Activated CD8-positive, alpha-beta memory T cell treated with anti-CD3 and anti-CD28 coated beads for 48 hours (primary cell): ENCODE measurements at places on chromosomes 13 and 19.
A peak's percentile ranks its signal among the peaks of the same experiment; 100 is the strongest.

GRCh38 chr19:43316591-43317319, 36.7 kb upstream of the CD177 start:
- DNase-seq, result no peak

- no peak for DNase-seq
Measured at GRCh38 chr13:48493066-48493765, 39.7 kb downstream of the RCBTB2 start.

- no peak for DNase-seq
Measured at GRCh38 chr13:31007417-31007816, 75.0 kb downstream of the TEX26 start.

DNA sequence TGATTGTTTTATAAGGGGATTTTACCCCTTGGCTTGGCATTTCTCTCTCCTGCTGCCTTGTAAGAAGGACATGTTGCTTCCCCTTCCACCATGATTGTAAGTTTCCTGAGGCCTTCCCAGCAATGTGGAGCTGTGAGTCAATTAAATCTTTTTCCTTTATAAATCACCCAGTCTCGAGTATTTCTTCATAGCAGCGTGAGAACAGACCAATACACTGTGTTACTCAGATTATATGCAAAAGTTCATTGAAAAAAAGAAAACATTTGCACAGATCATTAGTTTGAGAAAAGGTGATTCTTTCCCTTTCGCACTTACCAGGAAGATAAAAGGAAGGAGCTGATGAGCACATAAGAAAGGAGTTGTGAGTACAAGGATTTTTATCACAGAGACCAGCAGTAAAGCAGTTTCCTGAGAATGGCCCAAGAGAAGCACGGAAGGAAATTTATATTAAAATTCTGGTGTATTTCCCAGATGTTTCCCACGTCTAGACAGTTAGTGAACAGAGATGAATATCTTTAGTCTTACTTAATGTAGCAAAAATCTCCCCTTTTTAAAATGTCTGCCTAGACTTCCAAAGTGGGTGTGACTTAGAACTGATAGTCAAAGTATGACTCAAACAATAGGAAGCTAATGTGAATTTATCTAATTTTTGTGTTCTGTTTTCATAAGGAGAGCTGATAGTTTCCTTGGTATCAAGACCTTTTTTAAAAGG, 431.8 kb upstream of the SGCG start:
- no peak for DNase-seq

GRCh38 chr19:8387688-8388611, 2.2 kb upstream of the RAB11B start:
- no peak for DNase-seq

- DNase-seq, result no peak
Measured at GRCh38 chr13:114090476-114090875, 41.9 kb downstream of the RASA3 start.

DNA sequence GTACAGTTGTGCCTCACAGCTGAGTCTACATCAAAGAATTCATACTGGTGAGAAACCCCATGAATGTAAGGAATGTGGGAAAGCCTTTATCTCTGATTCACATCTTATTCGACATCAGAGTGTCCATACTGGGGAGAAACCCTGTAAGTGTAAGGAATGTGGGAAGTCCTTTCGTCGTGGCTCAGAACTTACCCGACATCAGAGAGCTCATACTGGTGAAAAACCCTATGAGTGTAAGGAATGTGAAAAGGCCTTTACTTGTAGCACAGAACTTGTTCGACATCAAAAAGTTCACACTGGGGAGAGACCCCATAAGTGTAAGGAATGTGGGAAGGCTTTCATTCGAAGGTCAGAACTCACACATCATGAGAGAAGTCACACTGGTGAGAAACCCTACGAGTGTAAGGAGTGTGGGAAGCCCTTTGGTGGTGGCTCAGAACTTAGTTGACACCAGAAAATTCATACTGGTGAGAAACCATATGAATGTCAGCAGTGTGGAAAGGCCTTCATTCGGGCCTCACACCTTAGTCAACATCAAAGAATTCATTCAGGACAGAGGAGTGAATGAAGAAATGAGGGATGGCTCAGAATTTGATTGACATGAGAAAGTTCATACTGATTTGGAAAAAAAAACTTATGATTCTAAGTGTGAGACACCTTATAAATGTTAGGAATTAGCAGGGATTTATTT, 80.9 kb upstream of the ZNF420 start:
- DNase-seq, result no peak

GRCh38 chr13:61770681-61771080, 355.0 kb upstream of the PCDH20 start:
- no peak for DNase-seq

- DNase-seq, result no peak
Measured at GRCh38 chr19:28868836-28869235, 344.1 kb downstream of the UQCRFS1 start.

- DNase-seq, result no peak
Measured at GRCh38 chr13:21242236-21242635, 65.8 kb downstream of the MRPL57 start.

DNA sequence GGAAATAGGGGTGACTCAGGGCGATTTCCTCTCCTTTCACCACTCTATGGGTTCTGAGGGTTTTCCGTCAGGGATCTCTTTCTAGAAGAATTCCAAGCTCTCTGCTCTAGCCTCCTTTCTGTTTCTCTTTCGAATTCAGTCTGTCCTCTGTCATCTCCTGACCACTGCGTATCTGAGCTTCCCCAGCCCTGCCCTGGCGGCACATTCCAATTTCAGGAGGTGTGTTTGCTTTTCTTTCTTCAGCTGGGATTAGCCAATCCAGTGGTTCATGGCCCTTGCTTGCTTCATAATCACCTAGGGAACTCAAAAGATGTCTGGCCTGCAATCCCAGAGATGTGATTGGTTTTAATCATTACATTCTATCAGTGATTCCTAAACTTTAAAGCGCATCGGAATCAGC, 9.4 kb downstream of the IFNL2 start:
- no peak for DNase-seq

DNA sequence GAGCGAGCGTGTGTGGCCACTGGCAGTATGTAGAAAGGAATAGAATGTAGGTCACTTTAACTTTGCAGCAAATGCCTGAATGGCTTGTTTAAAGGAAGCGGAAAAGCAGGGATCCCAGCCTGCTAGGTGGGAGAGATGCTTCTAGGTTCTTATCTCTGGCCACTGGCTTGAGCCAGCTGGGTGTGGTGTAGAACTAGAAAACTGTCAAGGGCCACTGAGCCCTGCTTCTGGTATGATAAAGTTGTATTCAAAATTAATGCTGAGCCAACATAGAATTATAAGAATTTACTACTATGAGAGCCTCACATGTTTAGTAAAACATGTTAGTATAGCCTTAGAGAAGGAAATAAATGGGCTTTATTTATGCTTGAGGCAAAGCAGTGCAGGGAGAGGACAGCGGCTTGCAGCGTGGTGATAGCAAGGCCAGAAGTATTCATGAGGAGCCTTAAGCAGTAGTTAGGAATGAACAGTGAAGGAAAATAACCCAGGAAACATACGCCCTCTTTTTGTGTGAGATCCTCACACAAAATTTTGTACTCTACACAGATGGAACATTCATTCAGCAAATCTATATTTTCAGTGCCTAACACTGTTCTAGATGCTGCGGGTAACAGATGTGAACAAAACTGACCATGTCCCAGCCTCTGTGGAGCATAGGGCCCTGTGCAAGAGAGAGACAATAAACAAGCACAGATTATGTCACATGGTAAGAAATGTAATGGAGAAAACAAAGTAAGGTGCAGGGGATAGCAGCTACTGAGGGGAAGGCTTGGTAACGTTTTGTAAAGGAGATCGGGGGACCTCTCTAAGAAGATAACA, 863.2 kb downstream of the DIAPH3 start:
- no peak for DNase-seq

GRCh38 chr13:82439159-82439904, 1442.9 kb downstream of the SLITRK1 start:
- DNase-seq, result no peak

- DNase-seq, result no peak
Measured at GRCh38 chr13:79847882-79848592, 367.1 kb downstream of the NDFIP2 start.

DNA sequence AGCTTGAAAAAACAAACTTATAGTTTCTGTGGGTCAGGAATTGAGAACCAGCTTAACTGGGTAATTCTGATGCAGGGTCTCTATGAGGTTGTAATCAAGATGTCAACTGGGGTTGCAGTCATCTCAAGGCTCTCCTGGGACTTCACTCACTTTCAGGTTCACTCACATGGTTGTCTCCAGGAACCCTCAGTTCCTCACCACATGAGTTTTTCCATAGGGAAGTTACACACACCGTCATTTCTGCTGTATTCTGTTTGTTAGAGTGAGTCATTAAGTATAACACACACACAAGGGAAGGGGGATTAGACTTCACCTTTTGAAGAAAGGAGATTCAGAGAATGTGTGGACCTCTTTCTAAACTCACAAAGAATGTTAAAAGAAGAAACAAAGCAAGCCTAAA, 34.9 kb upstream of the MLNR start:
- no peak for DNase-seq

GRCh38 chr13:32113532-32113931, 82.0 kb downstream of the FRY start:
- DNase-seq, result no peak

GRCh38 chr13:74388626-74389025, 254.4 kb upstream of the KLF12 start:
- no peak for DNase-seq

DNA sequence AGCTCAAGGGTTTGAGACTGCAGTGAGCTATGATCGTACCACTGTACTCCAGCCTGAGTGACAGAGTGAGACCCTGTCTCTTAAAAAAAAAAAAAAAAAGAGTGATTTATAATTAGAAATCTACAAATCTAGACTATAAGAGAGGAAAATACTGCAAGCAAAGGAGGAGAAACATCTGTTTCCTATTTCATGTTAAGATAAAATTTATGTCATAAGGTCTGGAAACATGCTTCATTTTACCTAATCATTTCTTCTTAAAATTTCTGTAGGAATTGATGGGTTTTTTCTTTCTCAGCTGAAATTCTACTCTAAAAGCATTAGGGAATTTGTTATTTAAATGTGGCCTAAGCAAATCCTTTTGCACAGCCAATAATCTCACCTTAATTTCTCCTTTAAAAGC, 53.2 kb downstream of the C13orf42 start:
- no peak for DNase-seq

GRCh38 chr13:77729502-77730221, 32.2 kb downstream of the SLAIN1 start:
- DNase-seq, result no peak

- DNase-seq, result no peak
Measured at GRCh38 chr19:43759515-43759914, 4.8 kb upstream of the SMG9 start.

- no peak for DNase-seq
Measured at GRCh38 chr19:18401580-18402112, 4.2 kb upstream of the LRRC25 start.

DNA sequence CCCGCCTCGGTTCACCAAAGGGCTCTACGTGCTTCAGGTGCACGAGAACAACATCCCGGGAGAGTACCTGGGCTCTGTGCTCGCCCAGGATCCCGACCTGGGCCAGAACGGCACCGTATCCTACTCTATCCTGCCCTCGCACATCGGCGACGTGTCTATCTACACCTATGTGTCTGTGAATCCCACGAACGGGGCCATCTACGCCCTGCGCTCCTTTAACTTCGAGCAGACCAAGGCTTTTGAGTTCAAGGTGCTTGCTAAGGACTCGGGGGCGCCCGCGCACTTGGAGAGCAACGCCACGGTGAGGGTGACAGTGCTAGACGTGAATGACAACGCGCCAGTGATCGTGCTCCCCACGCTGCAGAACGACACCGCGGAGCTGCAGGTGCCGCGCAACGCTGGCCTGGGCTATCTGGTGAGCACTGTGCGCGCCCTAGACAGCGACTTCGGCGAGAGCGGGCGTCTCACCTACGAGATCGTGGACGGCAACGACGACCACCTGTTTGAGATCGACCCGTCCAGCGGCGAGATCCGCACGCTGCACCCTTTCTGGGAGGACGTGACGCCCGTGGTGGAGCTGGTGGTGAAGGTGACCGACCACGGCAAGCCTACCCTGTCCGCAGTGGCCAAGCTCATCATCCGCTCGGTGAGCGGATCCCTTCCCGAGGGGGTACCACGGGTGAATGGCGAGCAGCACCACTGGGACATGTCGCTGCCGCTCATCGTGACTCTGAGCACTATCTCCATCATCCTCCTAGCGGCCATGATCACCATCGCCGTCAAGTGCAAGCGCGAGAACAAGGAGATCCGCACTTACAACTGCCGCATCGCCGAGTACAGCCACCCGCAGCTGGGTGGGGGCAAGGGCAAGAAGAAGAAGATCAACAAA, 2.6 kb downstream of the PCDH17 start:
- DNase-seq, result no peak

- DNase-seq, result no peak
Measured at GRCh38 chr13:21229241-21230024, 53.0 kb downstream of the MRPL57 start.

DNA sequence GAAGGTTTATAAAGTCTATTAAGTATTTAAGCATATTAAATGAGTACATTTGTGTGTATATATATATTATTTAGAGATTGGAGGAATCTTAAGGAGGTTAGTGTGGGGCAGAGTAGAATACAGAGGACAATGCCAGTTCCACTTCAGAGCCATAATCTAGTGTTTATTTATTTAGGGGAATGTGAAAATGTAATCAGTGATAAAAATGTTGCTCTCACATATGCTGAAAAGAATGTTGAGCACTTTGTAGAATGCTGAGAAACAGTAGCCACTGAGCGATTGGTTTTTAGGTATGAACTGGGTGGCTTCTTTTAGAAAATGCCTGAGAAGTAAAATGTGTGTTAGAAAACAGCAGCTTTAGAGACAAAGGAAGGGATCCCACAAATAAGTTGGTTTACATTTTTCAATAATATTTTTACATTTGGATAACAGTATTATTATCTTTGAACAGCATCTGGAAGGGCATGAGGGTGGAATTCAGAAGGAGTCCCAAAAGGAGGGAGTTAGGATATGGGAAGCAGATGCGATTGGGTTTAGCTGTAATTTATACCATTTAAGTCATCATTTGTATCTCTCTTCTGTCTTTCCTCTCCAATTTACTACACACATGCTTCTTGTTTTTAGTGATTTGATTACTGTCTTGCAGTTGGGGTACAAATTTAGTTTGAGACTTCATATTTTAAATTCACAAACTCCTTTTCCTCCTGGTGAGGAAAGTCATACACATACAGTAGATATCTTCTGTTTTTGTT, 68.6 kb downstream of the NDFIP2 start:
- no peak for DNase-seq

DNA sequence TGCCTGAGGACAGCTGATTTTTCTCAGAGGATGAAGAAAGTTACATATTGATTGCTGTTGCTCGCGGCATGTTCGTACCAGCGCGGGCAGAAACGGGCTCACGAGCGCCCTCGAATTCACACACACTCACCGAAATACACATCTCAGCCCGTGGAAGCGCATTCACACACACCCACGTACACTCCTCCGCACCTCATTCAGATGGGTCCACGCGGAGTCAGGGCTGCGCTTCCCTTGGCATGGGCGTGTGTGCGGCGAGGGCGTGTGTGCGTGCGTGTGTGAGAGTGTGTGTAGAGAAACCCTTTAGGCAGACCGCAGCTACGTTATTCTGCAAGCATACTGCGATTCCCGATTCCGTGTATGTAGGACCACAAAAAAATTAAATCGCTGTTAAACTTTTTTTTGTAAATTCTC, 2.1 kb upstream of the PCDH17 start:
- DNase-seq, result no peak

GRCh38 chr19:7681340-7682174, 924 bp downstream of the TRAPPC5 start:
- peak; percentile 71 for DNase-seq
